ENCODE measurements at places on chromosomes 5 and 9. TPM values are rescaled to one million over a fixed set of nuclear protein-coding genes. Genes with fewer than 3 reads are reported as not detected.

CNTRL gene
- 33.8 TPM for total RNA-seq

PLAC8L1 gene
- total RNA-seq, result not detected

BAAT gene
- 0.31 TPM for total RNA-seq

ANKS6 gene
- total RNA-seq, result 11.3 TPM

TBC1D9B gene
- total RNA-seq, result 75.1 TPM

SLC46A2 gene
- not detected for total RNA-seq

UGCG gene
- total RNA-seq, result 78.9 TPM

HAVCR2 gene
- 5.0 TPM for total RNA-seq

All from parietal lobe (tissue), 2 donors.